Prostate gland (tissue), 2 donors: ENCODE measurements at places on chromosomes 2 and 18.
A peak's percentile ranks its signal among the peaks of the same experiment; 100 is the strongest.

GRCh38 chr2:43943323-43943722 is 52.5 kb downstream of the LRPPRC start:
- DNase-seq, result no peak

DNA sequence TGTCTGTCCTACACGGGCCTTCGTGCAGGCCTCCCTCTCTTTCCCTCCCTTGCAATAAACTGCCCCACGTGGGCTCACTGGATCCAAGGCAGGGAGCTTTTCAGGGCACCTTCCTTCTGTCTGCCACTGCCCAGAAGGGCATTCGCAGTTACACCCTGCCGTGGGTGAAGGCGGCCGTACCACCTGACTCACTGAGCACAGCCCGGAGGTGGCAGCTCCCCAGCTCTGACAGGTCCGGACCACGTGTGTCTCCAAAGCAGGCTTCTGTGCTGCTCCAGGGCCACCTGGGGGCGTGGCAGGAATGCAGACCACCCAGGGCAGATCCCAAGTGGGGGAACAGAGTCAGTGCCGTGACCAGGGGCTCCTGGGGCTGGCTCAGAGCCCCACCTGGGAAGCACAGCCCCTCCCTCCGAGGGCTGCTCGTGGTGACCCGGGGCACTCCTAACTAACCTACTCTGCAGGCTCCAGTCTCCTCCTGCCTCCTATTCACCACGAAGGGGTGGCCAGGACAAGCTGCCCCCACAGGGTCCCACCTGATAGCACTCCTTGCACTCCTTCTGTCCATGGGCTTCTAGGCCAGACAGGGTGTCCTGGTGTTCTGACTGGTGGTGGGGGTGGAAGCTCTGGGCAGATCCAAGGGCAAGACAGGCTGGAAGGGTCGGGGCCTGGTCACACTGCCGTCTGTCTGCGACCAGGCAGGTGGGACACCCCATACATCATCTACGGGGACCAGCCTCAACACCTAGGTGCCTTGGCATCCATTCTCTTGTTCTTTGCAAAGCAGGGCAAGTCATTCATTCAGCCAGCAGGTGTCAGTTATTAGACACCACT is 9.7 kb downstream of the SNED1 start:
- DNase-seq, result peak; percentile 22

- no peak for DNase-seq
Measured at GRCh38 chr2:161983866-161984265, 90.1 kb downstream of the DPP4 start.

DNA sequence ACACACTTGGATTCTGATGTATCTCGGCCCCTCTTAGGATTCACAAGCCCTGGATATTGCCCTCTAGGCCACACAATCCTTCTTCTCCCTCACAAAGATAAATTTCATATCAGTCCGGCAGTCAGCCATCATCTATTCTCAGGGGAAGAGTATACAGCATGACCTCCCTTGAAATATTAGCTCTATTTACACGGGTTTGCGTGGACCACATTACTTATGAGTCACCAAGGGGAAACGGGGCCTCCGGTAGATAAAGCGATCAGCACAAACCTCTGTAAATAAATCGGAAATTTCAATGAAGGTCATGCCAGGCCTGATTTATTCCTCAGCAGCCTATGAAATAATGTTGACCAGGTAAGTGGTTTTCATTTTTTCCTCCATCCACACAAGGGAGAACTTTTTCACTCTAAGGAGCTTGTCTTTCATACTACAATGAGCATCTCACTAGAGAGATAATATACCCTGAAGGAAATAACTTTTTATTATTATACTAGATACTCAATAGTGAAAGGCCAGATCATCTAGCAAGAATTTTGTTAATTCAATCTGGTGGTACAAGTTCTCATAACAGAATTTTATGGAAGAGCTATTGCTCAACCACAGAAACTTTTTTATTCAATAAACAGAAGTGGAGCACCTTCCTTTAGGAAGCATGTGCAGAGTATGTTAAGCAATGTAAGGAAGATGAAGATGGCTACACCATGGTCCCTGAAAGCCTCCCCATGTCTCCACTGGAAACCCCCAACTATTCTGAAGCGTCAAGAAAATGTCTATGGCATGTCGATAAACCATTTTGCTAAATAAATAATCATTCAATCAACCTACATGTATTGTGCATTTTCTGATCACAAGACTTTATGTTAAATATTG is 125.2 kb upstream of the PIK3C3 start:
- no peak for DNase-seq

- no peak for DNase-seq
Measured at GRCh38 chr18:74282755-74283554, 8.8 kb downstream of the CYB5A start.
